ENCODE measurements at places on chromosomes 1 and 21.

DNA sequence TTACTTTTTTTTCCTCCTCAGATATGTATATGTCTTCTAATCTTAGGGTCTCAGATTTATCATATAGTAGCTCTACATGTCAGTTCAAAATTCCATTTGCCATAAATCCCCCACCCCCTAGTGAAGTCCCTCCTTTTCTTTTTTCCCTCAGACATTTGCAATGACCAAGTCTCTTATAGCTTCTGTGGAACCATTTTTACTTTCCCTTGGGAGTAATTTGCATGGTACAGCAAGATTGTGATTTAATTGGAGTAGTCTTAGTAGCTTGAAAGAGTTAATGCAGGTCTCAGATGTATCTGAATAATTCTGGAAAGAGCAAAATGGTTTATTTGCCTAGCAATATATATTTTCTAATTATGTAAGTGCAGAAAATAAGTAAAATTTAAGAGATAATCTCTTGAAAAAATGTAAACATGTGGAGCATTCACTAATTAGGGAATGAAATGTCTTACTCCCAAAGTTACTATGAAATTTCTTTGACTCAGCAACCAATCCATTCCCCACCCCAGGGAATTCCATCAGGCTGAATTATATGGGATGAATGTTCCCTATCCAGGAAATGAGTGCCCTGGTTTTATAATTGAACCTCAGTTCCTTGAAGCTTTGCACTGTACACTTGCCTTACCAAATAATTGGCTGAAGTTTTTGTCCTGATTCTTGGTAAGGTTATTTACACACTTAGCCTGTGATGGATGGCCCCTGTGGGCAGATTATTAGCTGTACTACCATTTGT lies 267.0 kb downstream of the DNM3 start:
- DNase-seq, result no peak

- DNase-seq, result no peak
These were observed 27.1 kb downstream of the ACOT11 start for GRCh38 chr1:54575161-54575560.

DNA sequence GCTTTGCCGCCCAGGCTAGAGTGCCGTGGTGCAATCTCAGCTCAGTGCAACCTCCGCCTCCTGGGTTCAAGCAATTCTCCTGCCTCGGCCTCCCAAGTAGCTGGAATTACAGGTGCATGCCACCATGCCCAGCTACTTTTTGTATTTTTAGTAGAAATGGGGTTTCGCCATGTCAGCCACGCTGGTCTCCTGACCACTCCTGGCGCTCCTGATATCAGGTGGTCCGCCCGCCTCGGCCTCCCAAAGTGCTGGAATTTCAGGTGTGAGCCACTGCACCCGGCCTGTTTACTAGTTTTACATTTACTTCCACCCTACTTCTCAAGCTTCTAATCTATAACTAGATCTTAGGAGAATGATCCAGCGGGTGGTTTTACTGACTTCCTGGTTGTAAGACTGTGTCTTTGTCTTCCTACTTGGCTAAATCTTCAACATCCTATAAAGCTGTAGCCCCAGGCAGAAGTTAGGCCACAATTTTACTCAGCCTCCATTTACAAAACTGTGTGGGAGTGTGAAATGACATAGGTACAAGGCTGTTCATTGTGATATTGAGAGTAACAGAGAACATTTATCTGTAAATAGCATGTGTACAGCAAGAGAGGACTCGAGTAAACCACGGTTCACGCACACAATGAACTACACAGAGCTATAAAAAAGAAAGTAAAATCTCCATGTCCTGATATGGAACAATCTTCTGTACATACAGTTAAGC lies 9.6 kb upstream of the POU2F1 start:
- DNase-seq, result no peak

- DNase-seq, result no peak
These were observed 252.7 kb downstream of the AKT3 start for GRCh38 chr1:243597383-243597782.

DNA sequence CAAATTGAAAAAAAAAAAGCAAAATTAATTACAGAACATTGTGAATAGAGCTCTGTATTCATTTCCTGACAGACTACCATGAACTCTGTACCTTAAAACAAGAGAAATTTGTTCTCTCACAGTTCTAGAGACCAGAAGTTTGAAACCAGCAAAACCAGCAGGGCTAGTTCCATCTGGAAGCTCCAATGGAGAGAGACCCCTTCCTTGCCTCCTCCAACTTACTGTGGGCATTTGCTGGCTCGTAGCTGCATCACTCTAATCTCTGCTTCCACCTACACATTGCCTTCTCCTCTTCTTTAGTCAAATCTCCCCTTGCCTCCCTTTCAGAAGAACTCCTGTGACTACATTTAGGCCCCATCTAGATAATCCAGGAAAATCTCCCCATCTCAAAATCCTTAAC lies 56.5 kb downstream of the SYDE2 start:
- no peak for DNase-seq

- DNase-seq, result no peak
These were observed 1667.8 kb downstream of the KCNT2 start for GRCh38 chr1:194940336-194941030.

- no peak for DNase-seq
These were observed 162.8 kb downstream of the FASLG start for GRCh38 chr1:172821609-172822274.

All from activated CD4-positive, alpha-beta T cell treated with anti-CD3 and anti-CD28 coated beads, Interleukin-2, amount 50 U/mL, for 16 hours (primary cell).